ENCODE measurements at places on chromosomes 11 and 22.

DNA sequence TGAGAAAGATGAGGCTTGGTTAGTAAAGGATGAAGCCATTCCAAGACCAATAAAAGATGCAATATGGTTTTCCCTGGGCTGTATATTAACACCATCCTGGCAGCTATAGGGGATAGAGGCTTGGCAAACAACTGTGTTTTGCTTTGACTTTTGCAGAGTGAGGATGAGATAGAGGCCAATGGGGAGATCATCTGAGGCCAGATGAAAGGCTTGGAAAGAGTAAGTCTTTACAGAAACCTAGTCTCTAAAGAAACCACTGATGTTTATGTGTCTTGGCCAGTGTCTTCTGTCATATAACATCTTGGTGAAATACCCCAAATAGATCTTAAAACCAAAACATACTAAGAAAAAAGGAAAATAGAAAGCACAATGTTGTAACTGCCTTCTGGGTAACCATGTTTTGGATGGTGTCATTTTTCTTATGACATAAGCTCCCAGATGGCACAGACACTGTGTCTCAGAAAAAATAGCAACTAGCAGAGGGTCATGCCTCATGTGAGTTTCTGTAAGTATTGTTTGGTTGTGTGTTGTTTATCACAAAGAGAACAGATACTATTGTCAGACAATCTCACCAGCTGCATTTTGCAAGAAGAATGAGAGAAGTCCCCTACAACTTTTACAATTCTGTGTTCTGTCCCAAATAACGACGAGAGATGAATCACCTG, 305.4 kb downstream of the ST3GAL4 start:
- no peak for DNase-seq

GRCh38 chr11:6443269-6444003, 2.6 kb upstream of the HPX start:
- DNase-seq = peak; percentile 82

GRCh38 chr11:115939731-115940421, 435.7 kb upstream of the CADM1 start:
- DNase-seq = no peak

DNA sequence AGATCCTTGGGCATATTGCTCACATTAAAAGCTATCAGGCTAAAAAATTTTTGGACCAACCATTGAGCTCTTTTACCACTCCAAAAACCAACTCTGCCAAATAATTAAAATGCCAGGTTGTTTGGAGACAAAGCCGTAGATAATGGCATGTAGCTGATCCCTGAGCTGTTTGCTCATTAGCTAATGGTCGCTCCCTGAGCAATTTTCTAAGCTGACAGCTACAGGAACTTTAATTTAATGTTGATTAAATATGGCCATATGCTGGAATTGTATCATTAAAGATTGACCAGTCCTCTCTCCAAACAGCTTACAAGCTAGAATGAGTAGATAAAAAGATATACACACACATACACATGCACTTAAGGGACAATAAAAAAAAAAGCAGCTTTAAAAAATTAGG, 216.2 kb upstream of the ARHGAP20 start:
- no peak for DNase-seq

DNA sequence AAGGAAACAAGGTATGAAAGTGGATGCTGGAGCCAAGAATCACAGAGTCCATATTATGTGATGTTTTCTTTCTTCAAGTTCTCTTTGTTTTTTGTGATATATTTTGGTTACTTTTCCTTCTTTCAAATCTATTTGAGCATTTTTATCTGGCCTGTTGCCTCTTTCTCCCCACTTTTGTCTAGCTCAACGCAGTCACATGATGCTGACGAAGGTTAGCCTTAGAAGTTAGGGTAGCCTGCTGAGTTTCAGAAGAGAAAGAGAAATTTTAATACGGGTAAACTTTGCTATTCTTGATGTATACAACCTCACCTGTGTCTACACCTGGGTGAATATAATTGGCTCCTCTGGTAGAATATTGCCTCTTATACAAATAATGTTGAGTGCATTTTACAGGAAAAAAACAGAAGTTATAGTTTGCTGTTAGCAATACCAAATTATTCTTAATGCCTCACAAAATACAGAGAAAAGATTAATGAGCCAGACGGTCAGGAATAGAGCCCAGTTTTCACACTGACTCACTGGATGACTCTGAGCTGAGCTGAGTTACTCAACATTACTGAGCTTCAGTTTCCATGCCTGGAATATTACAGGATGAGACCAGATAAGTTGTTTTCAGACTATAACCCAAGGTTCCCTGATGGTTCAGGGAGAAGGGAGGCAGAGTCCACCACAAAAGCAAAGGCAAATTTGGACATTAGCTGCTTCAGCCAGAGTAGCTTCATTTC, 161.6 kb upstream of the BDNF start:
- DNase-seq = no peak

GRCh38 chr11:110529043-110529442, 99.3 kb downstream of the FDX1 start:
- no peak for DNase-seq

DNA sequence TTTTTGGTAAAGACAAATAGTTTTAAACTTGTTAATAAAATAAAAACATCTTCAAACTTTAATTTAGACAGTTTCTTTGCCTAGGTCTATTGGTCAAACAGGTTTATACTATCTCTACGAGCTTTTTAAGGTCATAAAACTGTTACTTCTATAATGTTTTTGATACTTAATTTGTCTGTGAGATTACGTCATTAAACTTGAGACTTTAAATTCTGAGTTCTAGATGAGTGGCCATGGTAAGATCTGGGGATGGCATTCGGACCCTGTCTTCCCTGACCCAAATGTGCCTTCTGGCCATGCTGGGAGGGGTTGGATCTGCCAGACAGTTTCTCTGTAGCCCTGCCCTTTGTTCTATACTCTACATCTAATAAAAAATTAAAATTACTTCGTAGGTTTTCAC, 497.8 kb downstream of the TMEM135 start:
- DNase-seq = no peak

GRCh38 chr11:73995731-73996130, 13.1 kb upstream of the UCP2 start:
- DNase-seq = peak; percentile 61

DNA sequence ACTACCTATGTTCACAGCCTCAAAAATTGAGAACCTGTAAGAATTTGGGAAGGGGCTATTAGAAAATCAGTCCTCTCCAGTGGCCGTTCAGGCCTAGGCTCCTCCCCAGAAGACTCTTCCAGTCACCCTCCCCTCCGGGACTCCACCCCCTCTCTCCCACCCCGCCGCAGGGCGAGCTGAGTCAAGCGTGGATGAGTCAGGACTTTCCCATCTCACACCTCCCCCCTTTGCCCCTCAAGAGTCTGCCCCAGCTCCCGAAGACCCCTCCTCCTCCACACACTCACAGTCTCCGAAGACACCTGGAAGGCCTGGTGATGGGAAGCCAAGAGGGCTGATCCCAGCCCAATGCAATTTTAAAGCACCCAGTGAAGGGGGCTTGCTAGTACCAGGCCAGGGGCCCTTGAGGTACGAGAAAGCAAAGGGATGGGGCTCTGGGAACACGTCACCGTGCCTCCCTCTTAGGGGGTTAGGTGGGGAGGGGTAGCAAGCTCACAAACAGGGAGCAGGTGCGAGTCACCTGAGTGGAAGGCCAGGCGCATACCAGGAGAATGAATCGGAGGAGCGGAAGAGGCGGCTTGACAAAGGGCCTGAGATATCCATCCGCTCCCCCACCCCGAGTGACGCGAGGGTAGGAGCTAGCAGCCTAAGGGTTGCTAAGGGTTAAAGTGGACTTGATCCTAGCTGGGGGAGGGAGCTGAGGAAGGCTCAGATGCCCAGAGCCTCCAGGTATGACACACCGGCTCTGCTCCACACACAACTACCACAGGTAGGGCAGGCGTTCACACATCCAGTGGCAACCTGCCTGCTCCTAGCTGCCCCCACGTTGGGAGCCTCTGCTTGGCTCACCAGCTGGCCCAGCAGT, 13.6 kb downstream of the BCL9L start:
- DNase-seq = peak; percentile 92

DNA sequence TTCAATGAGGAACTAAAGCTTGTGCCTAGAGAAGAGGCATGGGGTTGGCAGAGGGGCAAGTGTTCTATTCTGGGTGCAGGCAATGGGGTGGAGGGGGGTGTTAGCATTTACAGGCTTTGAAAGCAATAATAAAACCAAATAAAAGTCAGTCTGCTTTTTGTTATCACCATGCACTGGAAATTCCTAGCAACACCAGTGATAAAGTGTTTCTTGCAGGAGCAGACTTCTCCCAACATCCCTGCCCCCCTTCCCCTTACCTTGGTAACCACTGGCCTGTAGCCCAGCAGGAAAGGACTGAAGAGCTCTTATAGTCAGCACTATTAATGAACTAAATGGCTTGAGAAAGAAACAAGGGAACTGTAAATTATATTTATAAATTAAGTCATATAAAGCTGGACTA, 65.2 kb upstream of the SESN3 start:
- no peak for DNase-seq

DNA sequence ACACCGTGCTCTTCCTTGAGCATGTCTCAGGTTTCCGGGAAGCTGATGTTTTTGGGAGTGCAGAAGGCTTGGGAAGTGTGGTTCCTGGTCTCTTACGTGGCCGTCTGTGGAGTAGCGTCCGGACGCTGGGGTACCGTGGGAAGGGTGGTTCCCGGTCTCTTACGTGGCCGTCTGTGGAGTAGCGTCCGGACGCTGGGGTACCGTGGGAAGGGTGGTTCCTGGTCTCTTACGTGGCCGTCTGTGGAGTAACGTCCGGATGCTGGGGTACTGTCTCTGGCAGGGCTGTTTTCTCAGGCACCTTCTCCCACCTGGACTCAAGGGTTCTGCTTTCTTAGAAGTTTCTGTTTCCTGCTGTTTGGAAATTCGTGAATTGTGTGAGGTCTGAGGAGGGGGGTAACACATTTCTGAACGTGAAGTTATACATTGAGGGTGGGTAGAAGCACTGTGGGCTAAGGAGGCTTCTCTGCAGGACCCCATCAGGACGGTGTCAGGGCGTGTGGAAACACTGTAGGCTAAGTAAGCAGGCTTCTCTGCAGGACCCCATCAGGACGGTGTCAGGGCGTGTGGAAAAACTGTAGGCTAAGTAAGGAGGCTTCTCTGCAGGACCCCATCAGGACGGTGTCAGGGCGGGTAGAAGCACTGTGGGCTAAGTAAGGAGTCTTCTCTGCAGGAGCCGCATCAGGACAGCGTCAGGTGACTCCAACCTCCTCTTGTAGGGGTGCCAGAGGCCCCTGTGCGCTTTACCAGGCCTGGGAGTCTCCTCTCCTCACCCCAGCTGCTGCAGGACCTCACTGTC, 5.3 kb upstream of the IFITM3 start:
- peak; percentile 58 for DNase-seq

- no peak for DNase-seq
Observed at GRCh38 chr11:64998141-64998540, 1.4 kb upstream of the BATF2 start.

DNA sequence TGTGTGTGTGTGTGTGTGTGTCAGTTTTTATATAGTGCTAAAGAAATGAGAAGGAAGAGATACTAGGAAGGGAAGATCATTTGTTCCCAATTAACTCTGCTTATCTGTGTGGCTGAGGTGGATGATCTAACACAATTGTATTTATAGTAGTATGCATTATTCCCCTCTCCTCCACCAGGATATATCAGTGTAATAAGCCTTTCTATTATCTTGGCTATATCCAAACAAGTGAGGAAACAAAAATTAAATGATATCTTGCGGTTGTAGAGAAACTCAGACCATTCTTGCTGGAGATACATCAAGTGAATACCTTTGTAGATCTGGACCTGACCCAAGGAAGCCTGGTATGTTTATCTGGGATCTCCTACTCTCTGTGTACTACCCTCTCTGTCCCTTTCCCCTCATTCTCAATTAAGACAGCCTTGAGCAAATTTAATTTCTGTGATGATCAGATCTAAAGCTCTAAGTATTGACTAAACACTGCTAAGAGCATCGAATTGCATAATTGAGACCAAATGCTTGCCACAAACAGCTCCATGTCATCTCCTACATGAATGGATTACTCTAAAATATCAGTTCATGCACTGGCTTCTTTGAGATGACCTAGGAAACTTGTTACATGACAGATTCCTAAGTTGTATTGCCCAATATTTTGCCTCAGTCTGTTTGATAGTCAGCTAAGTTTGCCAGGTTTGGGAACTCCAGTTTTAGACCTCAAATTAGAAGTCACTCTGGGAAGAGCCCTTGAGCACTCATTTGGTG, 185.3 kb upstream of the CTSC start:
- no peak for DNase-seq

- DNase-seq = no peak
Observed at GRCh38 chr11:100930185-100930778, 199.3 kb downstream of the PGR start.

DNA sequence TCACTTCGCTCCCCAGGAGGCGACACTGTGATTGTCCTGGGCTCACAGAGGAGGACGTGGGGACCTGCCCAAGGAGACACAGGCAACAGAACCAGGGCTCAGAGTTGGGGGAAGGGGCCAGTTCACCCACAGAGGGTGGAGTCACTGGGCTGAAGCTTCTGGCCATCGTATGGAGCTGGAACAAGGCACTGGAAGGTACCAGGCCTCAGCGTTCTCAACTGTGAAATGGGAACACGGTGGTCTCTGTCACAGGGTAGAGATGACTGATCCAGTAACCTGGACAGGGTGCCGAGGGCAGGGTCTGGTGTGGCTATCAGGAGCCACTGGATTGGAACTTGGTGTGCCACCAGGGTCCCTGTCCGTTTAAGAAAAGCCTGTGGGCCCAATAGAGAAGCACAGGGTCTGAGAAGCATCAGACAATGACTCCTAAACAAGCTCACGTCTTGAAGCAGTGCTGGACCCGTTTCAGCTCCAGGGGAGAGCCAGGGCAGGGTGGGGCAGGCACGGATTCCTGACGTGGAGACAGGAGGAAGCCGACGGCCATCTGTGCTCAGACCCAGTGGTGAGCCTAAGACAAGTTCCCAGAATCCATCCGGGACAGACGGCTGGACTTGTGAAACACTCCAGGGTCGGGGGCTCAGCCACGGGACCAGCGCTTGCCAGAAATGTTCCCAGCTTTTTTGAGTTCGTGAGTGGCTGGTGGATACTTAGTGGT, 25.0 kb upstream of the KCNQ1OT1 start:
- no peak for DNase-seq

DNA sequence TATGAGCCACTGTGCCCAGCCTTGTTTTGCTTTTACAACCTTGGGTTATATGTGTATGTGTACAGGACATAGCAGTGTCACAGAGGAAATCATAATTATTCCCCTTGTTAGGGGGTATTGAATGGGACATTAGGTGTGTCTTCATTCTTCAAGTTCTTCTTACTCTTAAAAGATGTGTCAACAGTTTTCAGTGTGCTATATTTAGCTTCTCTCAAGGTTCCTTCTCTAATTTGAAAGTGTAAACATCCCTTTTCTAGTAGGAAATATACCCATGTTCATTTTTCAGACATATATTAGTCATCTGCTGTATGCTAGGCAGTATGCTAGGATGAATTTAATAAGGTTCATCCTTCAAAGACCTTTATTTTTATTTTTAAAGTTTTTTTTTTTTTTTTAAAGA, 17.1 kb downstream of the PCF11 start:
- DNase-seq = no peak
